ELF-1 (cell line): ENCODE measurements at places on chromosomes 2 and 18.

- peak; percentile 12 for DNase-seq
These were observed 142.2 kb downstream of the PLCL1 start for GRCh38 chr2:197946562-197946961.

- no peak for DNase-seq
These were observed 371.3 kb downstream of the SLC4A3 start for GRCh38 chr2:219998714-219999227.

GRCh38 chr2:222613715-222614331 lies 42.1 kb downstream of the FARSB start:
- DNase-seq, result peak; percentile 61

GRCh38 chr18:23967321-23968089 lies 47.0 kb upstream of the TTC39C start:
- no peak for DNase-seq

DNA sequence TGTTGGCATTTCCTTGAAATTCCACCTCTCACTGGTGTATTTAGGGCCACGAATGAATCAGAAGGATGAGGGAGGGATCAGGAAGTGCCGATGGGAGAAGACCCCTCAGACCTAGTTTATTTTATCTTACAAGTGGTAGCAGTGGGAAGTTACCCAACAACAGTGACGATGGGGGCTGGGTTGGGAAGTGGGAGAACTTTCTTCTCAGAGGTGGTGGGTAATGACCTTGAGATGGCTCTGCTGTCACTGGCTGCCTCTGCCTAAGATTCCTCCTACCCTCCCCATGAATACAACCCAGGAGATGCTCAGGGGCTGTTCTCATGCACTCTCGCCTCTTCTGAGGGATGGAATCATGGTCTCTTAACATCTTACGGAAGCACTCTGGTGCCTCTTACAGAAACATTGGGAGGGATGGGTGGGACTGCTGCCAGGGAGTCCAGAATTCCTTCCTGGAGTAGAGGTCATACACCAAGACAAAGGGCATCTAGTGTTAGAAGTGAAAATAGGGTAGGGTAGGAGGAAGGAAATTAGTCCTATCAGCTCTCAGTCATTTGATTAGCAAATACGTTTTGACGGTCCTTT lies 58.5 kb upstream of the TXNDC2 start:
- no peak for DNase-seq

- DNase-seq, result no peak
These were observed 86.6 kb downstream of the DTNB start for GRCh38 chr2:25586726-25587144.

DNA sequence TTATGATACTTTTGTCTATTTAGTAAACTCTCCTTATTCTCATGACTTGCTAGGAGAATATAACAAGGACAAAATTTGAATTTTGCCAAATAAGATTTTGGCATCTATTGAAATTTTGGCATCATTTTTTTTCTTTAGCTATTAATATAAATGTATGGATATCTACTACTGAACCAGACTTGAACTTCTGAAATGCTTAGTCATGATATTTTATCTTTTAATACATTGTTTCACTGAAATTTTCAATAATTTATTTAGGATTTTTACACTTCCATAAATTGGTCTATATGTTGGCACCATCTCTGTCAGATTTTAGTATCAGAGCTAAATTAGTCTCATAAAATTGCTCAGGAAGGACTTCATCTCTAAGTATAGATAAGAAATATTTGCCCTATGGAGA lies 149.8 kb downstream of the CYP26B1 start:
- DNase-seq, result no peak

DNA sequence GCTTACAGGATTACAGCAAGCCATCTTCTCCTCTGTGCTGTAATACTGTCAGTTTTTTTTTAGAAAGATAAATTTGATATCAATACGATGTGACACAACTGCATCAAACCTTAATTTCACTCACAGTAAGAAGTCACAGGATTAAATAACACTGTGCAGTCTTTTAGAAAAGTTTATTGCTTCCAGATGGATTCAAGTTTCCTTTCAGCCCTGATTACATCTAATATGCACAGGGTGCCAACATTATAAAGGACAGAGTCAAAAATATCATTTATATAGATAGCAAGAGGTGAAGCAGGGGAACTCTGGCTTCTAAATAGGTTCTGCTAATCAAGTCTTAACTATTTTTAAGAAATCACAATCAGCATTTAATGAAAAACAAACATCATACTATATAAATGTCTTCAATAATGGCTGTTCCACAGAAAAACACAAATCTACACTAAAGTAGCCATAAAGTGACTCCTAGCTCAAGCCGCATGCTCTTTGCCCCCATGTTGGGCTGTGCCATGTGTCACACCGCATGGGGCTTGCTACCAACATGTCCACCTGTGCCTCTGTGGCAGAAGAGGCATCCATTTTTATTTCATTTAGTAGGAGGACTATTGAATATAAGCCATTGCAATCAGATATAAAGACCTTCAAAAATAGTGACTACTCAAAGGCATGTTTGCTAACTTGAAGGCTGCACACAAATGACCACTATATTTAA lies 35.0 kb downstream of the CERKL start:
- DNase-seq, result no peak

- no peak for DNase-seq
These were observed 41.9 kb downstream of the TAF1B start for GRCh38 chr2:9885036-9885684.

GRCh38 chr2:47072018-47072691 lies 83.0 kb downstream of the STPG4 start:
- DNase-seq, result peak; percentile 88

DNA sequence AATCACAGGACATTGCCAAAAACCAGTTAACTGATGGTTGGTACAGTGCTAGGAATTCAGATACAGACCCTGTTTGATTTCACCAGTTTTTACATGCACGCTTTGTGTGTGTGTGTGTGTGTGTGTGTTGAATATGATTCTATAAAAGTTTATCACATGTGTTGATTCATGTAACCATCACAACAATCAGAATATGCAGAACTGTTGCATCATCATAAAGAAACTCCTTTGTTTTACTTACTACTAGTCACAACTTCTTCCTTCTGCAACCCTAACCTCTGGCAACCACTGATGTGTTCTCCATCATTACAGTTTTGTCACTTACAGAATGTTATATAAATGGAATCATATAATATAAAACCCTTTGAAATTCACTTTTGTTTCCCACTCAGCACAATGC lies 144.8 kb upstream of the CYP26B1 start:
- DNase-seq, result no peak

DNA sequence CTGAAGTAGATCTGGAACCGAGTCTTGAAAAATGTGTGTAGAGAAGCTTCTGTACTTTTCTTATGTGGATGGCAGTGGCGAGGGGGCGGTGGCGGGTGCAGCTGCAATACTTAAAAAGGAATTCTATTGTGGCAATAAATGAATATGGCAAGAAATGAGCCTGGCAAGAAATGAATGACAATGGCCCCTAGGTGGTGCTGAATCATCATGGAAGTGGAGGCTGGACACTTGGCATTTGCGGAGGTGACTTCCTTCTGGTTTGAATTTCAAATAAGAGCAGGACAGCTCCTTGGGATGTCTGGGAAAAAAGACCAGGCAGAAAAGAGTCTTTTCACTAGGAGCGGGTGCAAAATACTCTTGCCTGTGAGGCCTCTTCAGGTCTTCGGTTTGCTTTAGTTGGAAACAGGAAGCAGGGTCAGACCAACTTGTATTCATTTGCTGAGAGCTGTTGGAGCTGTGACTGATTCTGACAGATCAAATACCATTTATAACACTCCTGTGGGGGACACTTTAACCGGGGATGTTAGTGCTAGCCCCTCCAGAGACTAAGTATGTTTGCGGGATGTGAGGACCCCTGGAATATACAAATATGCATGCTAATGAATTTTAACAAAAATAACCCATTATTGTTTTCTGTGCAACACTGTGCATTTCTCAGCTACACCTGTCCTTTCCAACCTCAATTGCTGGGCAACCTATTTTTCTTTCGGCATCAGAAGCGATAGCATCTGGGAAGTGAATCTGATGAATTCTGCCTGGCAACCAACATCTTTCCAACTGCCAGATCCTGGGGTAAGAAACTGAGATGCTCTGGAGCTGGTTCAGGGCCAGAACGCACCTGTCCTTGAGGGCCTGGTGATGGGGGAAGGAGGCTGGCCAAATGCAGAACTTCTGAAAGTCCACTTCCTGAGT lies 35.4 kb downstream of the FASTKD2 start:
- peak; percentile 71 for DNase-seq

GRCh38 chr2:170523506-170523905 lies 191.6 kb upstream of the SP5 start:
- DNase-seq, result peak; percentile 32

DNA sequence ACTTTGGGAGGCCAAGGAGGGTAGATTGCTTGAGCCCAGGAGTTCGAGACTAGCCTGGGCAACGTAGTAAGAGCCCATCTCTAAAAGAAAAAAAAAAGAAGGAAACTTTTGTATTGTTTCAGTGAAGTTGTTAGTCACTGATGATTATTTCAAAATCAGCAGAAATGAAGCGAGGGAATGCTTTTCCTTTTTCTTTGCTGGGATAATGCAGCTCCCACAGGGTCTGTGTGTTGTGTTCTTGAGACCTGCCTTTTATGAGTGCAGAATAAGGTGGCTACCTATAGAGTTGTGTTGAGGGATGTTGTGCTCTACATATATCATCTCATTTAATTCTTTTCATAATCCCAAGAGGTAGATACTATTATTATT lies 11.7 kb downstream of the TM4SF20 start:
- DNase-seq, result no peak

DNA sequence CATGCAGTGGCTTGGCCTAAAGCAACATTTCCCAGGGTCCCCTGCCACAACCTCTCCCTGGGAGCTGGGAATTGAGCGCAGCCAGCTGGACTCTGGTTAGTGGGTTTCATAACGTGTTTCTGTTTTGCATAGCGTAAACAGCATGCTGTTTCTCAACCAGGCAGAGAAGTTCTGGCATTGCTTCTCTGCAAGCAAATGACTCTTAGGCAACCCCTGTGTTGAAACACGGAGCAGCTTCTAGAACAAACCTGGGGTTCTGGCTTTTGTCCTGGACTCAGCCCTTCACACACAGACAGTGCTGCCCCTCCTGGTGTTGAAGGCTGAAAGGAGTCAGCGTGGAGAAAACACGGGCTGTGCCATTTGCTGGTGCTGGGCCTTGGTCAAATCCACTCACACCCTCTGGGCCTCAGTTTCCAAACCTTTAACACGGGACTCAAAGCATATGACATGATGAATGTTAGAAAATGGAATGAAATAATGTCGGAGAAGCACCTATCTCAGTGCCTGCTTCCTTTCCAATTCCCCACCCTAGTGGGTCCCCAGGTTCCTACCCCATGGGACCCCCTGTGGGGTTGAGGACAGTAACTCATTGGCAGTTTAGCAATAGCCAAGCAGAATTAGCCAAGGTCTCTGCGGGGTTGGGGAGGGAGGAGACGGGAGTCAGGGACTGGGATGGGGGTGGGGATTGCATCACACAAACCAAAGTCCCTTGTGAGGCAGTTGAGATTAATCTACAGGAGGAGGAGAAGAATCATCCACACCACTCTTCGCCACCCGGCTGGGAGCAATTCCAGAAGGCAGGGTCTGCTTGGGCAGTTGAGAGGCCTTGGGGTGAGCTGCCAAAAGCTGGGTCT lies 30.2 kb upstream of the IL1R2 start:
- no peak for DNase-seq

- no peak for DNase-seq
These were observed 321.8 kb downstream of the ZEB2 start for GRCh38 chr2:144198116-144198515.

DNA sequence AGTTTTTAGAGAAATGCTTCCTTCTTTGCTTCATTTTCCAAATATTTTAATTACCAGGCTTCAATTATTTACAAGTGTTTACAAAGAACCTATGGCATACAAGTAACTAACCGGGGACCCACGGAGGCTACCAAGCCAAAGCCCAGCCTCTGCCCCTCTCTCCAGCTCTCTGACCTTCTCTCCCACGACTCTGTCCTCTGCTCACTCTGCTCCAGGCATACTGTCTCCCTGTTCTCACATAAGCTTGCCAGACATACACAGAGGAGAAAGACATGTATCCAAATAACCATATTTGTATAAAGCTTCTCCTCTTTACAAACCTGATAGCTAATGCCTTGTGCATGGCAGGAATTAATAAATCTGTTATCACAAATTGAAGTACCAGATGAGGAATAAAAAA lies 141.3 kb downstream of the ZNF521 start:
- DNase-seq, result no peak

- no peak for DNase-seq
These were observed 102.3 kb downstream of the RAPH1 start for GRCh38 chr2:203432811-203433210.

- DNase-seq, result no peak
These were observed 6.9 kb downstream of the C2orf76 start for GRCh38 chr2:119359774-119360173.

DNA sequence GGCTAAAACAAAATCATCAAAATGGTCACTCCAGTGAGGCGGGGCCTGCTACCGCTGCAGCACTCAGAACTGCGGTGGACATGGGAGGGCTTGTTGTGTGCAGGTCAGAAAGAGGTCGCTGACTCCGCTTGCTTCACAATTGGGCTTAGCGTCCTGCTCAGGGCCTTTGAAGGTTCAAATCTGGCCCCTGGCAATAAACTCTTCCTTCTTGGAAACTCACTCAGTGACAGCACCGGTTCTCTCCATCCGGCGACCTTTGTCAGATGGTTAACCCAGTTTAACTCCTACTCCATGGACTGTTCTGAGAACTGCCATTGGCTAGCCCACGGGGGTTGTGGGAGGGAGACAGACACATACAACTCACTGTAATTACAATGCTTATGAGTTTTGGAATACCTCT lies 29.0 kb upstream of the LAPTM4A start:
- DNase-seq, result peak; percentile 75

DNA sequence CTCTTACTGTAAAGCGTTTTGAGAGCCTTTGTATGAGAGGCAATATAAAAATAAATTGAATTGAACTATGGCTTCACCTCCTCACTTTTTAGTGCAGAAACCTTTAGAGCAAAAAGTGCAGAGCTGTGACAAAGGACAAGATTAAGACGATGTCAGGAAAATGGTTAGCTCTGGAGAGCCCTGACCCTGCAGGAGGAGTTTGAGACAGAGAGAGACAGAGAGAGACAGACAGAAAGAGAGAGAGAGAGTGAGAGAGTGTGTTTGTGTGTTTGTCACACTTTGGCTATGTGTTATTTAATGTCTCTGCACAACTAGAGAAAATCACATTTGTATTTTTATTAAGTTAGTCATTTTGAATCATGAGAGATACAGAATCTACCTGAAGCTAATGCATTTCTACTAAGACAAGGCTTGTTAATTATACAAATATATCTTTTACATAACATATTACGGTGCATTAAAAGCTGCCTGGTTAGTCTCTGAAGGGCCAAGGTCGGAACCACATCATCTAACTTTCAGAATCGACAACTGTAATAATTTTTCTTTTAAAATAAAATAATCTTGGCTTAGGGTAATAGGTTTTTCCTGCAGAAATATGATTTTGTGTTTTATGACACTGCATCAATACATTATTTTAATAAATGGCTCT lies 423.5 kb upstream of the ZEB2 start:
- DNase-seq, result no peak

GRCh38 chr2:55147041-55147440 lies 85.1 kb downstream of the CLHC1 start:
- DNase-seq, result no peak

DNA sequence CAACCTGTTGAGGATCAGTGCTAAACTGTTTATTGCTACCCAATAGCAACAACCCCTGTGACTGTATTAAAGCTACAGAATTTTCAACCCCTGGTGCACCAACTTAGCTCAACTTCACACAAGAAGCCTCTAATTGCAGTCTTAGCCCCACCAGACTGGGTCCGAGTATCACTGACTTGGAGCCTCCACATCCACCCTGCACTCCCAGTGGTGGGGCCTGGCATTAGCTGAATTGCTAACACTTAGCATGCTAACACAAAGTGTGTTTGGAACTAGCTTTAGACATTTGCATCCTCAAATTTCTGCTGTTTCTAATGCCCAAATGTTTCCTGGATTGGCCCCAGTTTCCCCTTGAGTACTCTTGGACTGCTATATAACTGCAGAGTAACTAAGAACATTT lies 298.6 kb downstream of the AGPS start:
- DNase-seq, result no peak
